T-cell (primary cell): ENCODE measurements at places on chromosomes 2 and 18. TPM values are rescaled to one million over a fixed set of nuclear protein-coding genes. Genes with fewer than 3 reads are reported as not detected.

Gene MAB21L4
- total RNA-seq: not detected

Gene GPD2
- 10.5 TPM for total RNA-seq

Gene IL1R2
- 0.44 TPM for total RNA-seq

Gene WDR35
- 5.7 TPM for total RNA-seq

Gene SERPINB10
- total RNA-seq: not detected
